ENCODE measurements at places on chromosomes 1 and 21.

GRCh38 chr1:175420518-175420827 is 227.9 kb upstream of the KIAA0040 start:
- no peak overlapping the region for H3K27ac ChIP-seq
- no peak overlapping the region for H3K4me3 ChIP-seq
- H3K27me3 ChIP-seq = peaks cover 64% of the 10 kb centered on the region
- no peak for DNase-seq
- no peaks in the 10 kb centered on the region for H3K4me1 ChIP-seq
- no peaks in the 10 kb centered on the region for H3K36me3 ChIP-seq

DNA sequence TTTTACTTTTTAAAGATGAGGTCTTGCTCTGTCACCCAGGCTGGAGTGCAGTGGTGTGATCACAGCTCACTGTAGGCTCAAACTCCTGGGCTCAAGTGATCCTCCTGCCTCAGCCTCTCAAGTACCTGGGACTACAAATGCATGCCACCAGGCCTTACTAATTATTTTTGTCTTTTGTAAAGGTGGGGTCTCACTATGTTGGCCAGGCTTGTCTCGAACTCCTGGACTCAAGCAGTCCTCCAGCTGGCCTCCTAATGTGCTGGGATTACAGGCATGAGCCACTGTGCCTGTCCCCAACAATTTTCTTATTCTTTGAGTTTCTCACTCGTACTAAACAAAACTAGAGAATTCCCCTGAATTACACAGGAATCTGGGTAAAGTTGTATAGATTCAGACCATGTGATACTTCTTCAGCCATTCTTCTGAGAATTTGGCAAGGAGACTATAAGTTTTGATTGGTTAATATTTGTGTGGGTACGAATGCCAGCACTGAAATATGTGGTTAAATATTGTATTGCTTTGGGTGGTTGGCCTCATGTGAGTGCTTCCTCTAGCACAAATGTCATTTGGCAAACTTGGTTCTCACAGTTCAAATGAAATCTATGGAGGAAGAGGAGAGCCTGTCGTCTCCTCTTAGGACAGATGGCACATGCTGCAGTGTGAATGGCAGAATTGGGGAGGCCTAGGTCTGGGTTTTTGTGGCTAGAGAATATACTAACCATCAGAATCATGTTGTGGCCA is 104.9 kb downstream of the RUNX1 start:
- H3K27ac ChIP-seq = peak overlapping the region; percentile 39
- DNase-seq = no peak
- H3K27me3 ChIP-seq = no peaks in the 10 kb centered on the region
- no peak overlapping the region for H3K4me3 ChIP-seq
- no peaks in the 10 kb centered on the region for H3K36me3 ChIP-seq

- no peak overlapping the region for H3K4me3 ChIP-seq
- no peaks in the 10 kb centered on the region for H3K27me3 ChIP-seq
- no peak for DNase-seq
Measured at GRCh38 chr1:188089461-188089860, 1260.7 kb downstream of the PLA2G4A start.

GRCh38 chr1:53016705-53017104 is 45.3 kb upstream of the PODN start:
- H3K4me1 ChIP-seq = peaks cover 28% of the 10 kb centered on the region
- no peak overlapping the region for H3K4me3 ChIP-seq
- H3K27me3 ChIP-seq = no peaks in the 10 kb centered on the region
- H3K27ac ChIP-seq = peak overlapping the region; percentile 87
- H3K36me3 ChIP-seq = peaks cover 10% of the 10 kb centered on the region

DNA sequence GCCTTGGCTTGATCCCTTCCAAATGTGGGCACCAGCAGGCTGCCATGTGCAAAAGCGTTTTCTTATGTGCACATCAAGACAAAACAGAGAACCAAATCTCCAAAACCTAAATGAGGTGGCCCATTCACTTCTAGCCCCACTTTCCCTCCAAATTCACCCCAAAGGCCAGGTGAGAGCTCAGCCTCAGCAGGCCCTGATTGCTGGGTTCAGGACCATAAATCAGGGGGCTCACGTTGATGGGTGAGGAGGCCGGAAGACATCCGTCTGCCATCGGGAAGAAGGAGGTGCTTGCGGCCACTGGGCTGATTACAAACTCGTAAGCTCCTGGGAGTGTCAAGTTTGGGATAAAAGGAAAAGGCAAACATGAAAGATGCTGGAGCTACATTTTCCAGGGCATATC is 86.7 kb upstream of the CLDN14 start:
- H3K27ac ChIP-seq = no peak overlapping the region
- no peak for DNase-seq
- no peaks in the 10 kb centered on the region for H3K4me1 ChIP-seq
- no peaks in the 10 kb centered on the region for H3K36me3 ChIP-seq
- peaks cover 63% of the 10 kb centered on the region for H3K27me3 ChIP-seq

DNA sequence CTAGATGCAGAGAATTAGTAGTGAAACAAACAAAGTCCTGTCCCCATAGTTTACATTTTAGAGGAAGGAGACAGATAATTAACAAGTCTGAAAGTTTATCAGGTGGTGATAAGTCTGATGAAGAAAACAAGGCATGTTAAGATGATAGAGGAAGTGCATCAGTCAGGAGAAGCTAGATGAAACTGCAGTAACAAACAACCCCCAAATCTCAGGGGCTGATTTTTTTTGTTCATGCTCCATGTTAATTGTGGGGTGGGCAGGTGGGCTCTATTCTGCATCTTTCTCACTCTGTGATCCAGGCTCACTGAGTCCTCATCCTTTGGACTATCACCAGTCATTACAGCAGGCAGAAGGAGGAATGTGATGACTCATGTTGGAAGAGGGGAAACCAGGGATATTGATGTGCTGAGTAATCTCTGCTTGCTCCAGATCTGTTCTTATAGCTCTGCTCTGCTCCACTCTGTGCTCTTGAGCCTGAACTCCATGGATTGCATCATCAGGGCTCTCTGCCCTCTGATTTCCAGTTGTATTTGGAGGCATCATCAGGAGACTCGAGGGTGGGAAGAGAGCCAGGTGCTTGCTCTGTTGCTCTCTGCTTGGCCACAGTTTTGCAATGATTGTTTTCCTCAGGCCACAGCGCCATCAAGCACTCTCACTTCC is 166.9 kb downstream of the IER5 start:
- peaks cover 2% of the 10 kb centered on the region for H3K36me3 ChIP-seq
- H3K4me3 ChIP-seq = no peak overlapping the region
- H3K27me3 ChIP-seq = peaks cover 12% of the 10 kb centered on the region
- no peak for DNase-seq

DNA sequence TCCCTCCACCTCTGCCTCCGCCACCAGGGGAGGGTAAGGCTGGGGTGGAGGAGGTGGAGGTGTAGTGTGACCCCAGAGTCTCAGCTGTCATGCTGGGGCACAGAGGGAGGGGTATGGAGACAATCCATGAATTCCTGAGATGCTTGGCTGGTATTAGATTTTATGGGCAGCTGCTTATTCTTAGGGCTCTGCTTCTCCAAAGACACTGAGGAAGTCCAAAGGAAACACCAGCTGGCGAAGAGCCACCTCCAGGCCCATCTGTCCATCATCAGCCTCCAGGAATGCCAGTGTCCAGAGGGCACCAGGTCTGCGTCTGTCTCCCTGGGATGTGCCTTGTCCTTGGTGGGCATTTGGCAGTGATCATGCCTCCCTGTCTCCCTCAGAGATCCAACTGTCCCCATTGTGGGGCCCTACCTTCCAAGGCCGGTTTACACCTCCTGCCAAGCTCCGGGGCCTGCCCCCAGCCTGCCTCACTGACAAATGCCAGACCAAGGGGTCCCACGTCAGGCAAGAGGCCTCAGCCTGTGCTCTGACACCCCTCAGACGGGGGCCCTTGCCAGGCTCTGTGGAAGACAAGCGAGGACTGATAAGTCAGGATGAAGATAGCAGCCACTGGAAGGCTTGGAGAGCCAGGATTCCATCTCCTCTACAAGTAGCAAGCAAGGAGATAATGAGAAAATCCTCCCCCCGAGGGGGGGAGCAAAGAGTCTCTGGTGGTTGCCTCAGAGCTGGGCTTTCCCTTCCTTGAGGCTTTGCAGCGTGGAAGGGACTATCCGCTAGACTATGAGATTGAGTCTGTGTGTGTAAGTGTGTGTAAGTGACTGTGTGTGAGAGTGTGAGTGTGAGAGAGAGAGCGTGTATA is 1.6 kb downstream of the TNNI1 start:
- no peak for DNase-seq

GRCh38 chr1:53712276-53712675 is 26.7 kb downstream of the GLIS1 start:
- H3K4me1 ChIP-seq = no peaks in the 10 kb centered on the region
- H3K27ac ChIP-seq = no peak overlapping the region
- no peak for DNase-seq
- peaks cover 2% of the 10 kb centered on the region for H3K36me3 ChIP-seq
- H3K27me3 ChIP-seq = peaks cover 29% of the 10 kb centered on the region
- no peak overlapping the region for H3K4me3 ChIP-seq

DNA sequence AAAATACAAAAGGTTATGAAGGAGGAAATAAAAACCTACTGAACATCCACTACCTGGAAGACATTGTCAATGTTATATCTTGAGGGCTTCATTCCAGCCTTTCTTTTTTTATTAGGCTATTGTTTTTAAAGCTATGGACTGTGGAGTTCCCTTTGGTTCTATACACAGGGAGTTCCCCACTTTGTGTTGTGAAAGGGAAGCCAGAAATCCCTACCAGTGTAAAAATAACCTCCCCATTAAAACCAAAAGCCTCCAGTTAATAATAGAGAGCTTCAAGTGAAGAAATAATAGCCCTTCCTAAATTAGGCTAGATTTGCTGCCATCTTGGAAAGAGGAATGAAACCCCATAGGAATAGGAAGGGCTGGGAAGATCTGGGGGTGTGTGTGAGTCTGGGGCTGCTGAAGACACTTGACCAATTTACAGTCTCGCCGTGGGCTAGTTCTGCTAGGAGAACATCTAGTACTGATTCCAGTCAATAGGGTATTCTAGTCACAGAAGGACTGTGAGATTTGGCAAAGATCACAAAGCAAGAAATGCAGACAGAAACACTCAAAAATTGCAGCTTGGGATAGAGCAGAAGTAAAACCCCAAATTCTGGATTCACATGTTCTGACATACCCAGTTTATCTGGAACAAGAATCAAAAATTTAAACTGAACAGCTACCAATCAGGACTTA is 32.4 kb upstream of the PTGFRN start:
- H3K4me1 ChIP-seq = peaks cover 16% of the 10 kb centered on the region
- H3K27me3 ChIP-seq = no peaks in the 10 kb centered on the region
- no peak for DNase-seq

DNA sequence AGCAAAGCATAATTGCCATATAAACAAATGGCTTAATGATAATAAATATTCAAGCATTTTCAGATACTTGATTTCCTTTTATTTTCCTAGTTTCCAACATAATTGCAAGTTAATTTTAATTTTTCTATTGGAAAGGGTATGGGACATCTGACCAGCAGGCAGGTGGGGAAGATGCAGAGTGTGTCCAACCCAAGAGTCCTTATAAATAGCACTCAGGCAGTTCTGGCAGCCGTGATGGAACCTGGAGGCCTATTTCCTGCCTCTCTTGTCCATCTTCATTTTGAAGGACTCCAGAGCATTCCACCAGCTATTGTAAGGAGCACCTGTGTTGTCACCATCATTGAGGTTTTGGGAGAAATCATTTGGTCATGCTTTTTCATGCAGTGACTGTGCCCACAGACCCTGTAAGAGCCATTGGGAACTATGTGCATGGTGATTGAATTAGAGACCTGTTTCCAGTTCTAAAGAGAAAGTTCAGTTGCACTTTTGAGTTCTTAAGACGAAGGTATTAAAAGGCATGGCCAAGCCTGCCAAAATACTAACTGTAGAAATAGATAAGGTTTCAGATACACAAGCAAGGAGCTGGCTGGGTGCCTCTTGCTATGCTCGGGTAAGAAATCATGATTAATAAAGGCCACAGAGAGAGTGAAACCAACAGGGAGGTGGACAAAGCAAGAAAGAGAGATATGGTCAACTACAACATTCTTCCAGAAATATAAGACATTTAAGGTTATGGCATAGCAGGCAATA is 92.3 kb downstream of the SPATA46 start:
- peaks cover 2% of the 10 kb centered on the region for H3K36me3 ChIP-seq
- H3K4me3 ChIP-seq = no peak overlapping the region
- H3K4me1 ChIP-seq = peaks cover 4% of the 10 kb centered on the region
- no peak for DNase-seq
- H3K27me3 ChIP-seq = peaks cover 77% of the 10 kb centered on the region

- peak overlapping the region; percentile 78 for H3K27ac ChIP-seq
- peaks cover 7% of the 10 kb centered on the region for H3K36me3 ChIP-seq
- no peak for DNase-seq
- no peaks in the 10 kb centered on the region for H3K27me3 ChIP-seq
Measured at GRCh38 chr1:12607263-12607662, 10.7 kb downstream of the DHRS3 start.

GRCh38 chr1:204473400-204473965 is 21.1 kb downstream of the PIK3C2B start:
- H3K36me3 ChIP-seq = peaks cover 5% of the 10 kb centered on the region
- no peak for DNase-seq
- no peaks in the 10 kb centered on the region for H3K27me3 ChIP-seq
- H3K27ac ChIP-seq = peak overlapping the region; percentile 71
- H3K4me1 ChIP-seq = peaks cover 44% of the 10 kb centered on the region
- no peak overlapping the region for H3K4me3 ChIP-seq

- H3K4me3 ChIP-seq = no peak overlapping the region
- H3K27me3 ChIP-seq = no peaks in the 10 kb centered on the region
- H3K27ac ChIP-seq = no peak overlapping the region
- peaks cover 11% of the 10 kb centered on the region for H3K36me3 ChIP-seq
- peaks cover 5% of the 10 kb centered on the region for H3K4me1 ChIP-seq
- no peak for DNase-seq
Measured at GRCh38 chr1:236164273-236164672, 21.9 kb downstream of the GPR137B start.

DNA sequence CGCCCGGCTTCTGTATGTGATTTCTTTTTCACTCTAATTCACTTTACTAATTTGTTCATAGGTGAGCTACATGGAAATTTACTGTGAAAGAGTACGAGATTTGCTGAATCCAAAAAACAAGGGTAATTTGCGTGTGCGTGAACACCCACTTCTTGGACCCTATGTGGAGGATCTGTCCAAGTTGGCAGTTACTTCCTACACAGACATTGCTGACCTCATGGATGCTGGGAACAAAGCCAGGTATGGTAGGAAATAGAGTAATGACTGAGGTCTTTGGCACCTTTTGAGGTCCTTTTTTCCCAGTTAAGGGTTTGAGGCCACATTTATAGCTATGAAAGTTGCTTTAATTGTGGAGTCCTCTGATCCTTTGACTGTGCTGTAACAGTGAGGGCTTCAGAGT is 56.9 kb downstream of the KIF1B start:
- H3K4me1 ChIP-seq = peaks cover 7% of the 10 kb centered on the region
- no peak overlapping the region for H3K27ac ChIP-seq
- no peak overlapping the region for H3K4me3 ChIP-seq
- no peak for DNase-seq
- H3K27me3 ChIP-seq = no peaks in the 10 kb centered on the region

- peaks cover 26% of the 10 kb centered on the region for H3K4me1 ChIP-seq
- DNase-seq = no peak
- H3K27me3 ChIP-seq = no peaks in the 10 kb centered on the region
- peaks cover 2% of the 10 kb centered on the region for H3K36me3 ChIP-seq
- H3K4me3 ChIP-seq = peak overlapping the region; percentile 71
- peak overlapping the region; percentile 92 for H3K27ac ChIP-seq
Measured at GRCh38 chr1:240575981-240576662, 35.8 kb downstream of the GREM2 start.
